ENCODE measurements at places on chromosomes 16 and 17.
A peak's percentile ranks its signal among the peaks of the same experiment; 100 is the strongest.

GRCh38 chr16:28063591-28064061 is at the start of gene GSG1L:
GSG1L (minus strand) TSS chr16:28063714; CDS start chr16:28063424, 290 bp downstream.
- no peak for DNase-seq

DNA sequence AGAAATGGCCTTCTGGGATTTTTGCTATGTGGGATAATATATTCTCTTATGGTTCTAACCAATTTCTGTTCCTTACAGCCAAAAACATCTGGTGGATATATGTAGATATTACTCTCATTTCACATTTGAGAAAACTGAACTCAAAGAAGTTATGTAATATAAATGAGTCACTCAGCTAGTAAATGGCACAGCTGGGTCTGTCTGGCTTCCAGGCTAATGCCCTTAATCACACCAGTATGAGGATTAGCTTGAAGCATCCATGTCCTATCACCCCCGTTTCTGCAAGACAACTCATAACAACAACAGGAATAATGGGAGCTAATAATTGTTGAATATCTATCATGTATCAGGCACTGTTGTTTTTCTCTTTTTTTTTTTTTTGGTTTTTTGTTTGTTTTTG is 34.4 kb upstream of the USP7 start:
- no peak for DNase-seq

DNA sequence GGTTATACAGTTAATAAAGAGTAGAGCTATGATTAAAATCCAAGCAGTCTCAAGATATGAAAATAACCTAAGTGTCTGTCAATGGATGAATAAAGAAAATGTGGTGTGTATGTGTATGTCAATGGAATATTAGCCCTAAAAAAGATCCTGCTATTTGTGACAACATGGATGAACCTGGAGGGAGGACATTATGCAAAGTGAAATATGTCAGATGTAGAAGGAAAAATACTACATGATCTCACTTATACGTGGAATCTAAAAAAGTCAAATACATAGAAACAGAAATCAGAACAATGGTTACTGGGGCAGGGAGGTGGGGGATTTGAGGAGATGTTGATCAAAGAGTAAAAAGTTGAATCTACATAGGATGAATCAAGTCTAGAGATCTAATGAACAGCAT is 20.4 kb downstream of the BRIP1 start:
- DNase-seq, result no peak

DNA sequence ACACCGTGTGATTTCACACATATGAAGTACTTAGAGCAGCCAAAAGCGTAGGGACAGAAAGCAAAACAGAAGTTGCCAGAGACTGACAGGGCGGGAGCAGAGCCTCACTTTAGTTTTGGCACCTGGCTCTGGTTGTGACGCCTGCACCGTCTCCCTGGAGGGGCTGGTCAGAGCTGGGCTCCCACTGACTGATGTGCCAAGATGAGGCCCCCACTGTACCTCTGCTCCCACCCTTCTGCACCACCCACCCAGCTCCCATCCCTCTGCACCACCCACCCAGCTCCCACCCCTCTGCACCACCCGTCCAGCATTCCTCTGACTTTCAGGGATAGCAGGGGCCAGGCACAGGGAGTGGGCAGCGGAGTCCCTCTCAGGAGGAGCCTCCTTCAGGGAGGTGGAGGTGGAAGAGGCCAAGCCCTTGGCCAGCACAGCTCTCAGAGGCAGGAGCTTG is 3.2 kb upstream of the PRSS21 start:
- DNase-seq, result no peak

DNA sequence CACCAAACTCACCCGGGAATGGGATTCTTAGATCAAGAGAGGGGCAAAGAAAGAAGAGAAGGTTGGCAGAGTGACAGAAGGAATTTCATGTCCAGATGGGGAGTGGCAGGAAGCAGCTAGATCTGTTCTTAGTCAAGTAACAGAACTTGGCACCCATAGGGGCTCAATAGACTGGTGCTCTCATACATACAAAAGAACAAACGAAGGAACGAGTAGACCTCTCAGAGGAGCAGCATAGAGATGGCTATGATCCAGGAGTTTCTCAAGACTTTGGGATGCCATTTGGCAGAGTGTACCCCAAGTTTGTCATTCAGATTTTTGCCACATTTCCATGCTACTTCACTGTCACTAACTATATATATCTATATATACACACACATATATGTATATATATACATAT is 47.9 kb downstream of the GINS3 start:
- DNase-seq, result no peak

DNA sequence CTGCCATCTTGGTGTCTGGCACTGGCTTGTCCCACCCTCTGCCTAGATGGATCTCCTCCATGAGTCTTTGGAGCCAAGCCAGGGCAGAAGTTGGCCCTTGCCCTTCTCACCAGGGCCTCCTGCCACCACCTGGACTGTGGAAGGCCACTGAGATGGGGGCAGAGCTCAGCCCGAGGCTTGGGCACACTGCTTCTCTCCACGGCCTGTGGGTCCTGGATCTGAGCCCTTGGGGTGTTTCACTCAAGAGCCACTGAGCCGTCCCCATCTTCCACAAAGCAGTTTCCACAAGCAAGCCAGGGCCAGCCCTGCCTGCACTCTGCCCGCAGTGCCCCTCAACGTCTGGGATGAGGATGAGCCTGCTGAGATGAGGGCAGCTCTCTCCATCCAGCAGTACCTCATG is 16.7 kb upstream of the CD300A start:
- DNase-seq, result no peak

DNA sequence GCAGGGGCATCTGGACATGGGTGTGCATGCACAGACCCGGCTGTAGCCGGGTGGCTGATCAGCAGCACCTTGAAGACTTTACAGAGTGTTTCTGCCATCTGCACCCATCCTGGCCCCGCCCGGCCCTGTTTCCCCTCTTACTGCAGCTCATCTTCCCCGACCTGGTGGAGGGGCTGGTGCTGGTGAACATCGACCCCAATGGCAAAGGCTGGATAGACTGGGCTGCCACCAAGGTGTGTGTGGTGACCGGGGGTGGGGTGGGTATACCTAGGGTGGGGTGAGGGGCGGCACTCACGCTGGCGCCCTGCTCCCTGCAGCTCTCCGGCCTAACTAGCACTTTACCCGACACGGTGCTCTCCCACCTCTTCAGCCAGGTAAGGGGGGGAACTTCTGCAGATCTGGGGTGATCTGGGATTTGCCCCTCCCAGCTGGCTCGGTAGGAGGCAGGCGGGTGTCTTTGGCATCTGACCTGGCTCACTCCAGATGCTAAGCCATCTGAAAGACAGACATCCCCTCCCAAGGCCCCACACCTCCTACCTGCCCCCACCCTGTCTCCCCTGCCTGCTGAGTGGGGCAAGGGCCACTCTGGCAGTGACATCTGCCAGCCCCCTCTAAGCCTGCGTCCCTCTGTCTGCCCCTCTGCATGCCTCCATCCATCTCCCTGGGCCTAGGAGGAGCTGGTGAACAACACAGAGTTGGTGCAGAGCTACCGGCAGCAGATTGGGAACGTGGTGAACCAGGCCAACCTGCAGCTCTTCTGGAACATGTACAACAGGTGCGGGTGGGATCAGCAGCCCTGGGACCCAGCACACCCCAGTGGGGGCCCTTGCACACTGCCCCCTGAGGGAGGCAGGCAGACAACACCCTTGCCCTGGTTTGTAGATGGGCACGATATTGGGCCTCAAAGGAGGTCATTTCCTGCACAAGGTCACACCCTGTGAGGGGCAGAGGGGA is 6.6 kb downstream of the NDRG4 start:
- DNase-seq, result no peak

DNA sequence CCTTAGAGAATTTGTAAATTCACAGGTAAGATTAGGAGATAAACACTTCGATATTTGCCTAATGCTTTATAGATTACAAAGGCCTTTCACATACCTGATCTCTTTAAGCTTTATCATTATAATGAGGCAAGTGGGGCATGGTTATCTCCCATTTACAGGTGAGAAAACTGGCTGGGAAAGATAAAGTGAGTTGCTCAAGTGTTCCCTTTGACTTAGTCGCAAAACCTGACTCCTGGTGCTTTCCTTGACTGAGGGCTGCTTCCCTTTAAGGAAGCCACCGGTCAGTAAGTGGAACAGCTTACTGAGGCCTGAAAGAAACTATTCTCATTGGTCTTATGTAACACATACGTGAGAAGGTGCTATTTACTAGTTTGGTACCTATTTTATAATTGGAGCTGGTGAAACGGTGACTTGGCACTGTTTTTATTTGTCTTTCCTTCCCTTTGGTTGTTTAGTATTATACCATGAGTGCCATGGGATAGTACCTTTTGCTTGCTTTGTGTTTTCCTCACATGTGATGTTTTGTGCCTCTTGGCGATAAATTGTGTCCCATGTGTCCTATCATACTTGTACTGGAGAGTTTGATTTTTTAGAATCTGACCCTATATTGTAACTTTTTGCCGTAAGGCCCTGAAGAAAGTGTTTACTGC is 57.2 kb downstream of the NUP88 start:
- no peak for DNase-seq

GRCh38 chr17:4594931-4595684 is 10.8 kb downstream of the SMTNL2 start:
- peak; percentile 25 for DNase-seq

GRCh38 chr16:4075534-4075933 is 40.7 kb downstream of the ADCY9 start:
- no peak for DNase-seq

- DNase-seq, result no peak
Observed at GRCh38 chr17:72479113-72479512, 358.3 kb downstream of the SOX9 start.

DNA sequence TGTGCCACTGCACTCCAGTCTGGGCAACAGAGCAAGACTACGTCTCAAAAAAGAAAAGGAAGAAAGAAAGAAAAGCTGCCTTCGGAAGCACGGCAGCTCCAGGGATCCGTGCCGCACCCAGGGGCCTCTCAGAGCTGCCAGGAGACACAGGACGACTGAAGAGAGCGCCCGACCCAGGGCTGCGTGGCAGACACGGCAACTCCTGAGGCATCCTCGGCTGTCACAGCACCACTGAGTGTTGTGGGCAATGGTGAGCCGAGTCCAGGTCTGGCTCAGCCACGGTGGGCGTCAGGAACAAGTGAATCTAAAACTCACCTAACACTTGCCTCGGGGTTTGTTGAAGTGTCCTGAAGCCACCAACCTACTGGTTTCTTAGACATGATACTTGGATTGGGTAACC is 28.8 kb downstream of the PDIA2 start:
- no peak for DNase-seq

DNA sequence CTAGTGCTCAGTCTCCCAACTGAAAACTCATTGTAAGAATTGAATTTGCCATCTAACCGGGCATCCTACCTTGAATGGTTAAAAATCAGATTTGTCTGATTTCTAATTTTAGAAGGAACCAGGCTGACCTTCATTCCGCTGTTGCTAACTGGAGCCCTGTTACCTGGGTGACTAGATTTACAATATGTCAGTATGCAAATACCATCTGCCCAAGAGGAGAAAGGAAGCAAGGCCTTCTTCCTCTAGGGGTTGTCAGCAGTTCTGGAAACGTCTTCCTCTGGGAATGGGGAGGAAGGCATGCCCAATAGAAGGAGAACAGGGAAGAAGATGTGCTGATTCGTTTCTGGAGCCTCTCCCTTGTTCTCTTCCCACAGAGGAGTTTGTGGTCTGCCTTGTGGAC is 137.9 kb downstream of the PITPNC1 start:
- no peak for DNase-seq

DNA sequence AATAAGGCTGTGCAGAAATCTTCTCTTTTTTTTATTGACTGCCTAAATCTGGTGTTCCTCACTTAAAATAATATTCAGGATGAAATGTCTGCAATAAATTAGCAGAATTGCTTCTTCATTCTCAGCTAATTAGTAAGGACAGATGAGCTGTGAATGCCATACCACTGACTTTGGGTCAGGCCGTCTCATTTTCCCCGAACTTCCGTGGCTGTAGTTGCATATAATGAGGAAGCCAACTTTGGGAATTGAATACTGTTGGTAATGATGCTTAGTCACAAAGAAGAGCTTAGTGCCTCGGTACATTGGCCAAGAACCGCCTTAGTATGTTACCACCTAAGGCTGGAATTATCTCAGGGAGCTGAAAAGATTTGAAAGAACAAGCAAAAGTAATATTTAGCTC is 47.6 kb downstream of the NUP93 start:
- DNase-seq, result no peak

GRCh38 chr17:65530523-65531255 is 30.8 kb downstream of the AXIN2 start:
- DNase-seq, result no peak

- DNase-seq, result no peak
Observed at GRCh38 chr17:81483862-81484194, 28.8 kb downstream of the ACTG1 start.

GRCh38 chr17:47279062-47279801 is 25.6 kb downstream of the ITGB3 start:
- no peak for DNase-seq

GRCh38 chr17:76434870-76435269 is 18.1 kb downstream of the UBE2O start:
- DNase-seq, result no peak

- no peak for DNase-seq
Observed at GRCh38 chr17:78130090-78130436, 508 bp upstream of the TMC8 start.

GRCh38 chr16:87806641-87807546 is 41.1 kb upstream of the KLHDC4 start:
- peak; percentile 44 for DNase-seq
